Cerebellar cortex (tissue), 1 donor: ENCODE measurements at places on chromosomes 3 and 15.

DNA sequence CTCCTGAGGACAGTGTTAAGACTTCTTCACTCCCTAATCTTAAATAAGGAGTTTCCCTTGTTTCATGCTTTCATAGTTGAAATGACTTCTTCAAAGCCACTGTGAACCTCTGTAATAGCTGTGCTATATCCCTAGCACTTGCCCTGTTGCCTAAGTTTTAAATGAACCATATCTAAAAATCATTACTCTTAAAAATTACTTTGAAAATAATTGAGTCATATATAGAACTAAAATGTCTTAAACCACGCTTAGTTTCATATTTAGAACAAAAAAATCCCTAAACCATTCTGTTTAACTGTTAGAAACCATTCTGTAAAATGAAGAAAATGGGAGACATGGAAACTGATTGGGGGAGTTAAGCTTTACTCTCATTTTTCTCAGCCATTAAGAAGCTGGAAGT is 29.8 kb downstream of the DNAJC19 start:
- no peak for DNase-seq

GRCh38 chr3:23629181-23629894 is 176.4 kb upstream of the UBE2E1 start:
- no peak for DNase-seq

DNA sequence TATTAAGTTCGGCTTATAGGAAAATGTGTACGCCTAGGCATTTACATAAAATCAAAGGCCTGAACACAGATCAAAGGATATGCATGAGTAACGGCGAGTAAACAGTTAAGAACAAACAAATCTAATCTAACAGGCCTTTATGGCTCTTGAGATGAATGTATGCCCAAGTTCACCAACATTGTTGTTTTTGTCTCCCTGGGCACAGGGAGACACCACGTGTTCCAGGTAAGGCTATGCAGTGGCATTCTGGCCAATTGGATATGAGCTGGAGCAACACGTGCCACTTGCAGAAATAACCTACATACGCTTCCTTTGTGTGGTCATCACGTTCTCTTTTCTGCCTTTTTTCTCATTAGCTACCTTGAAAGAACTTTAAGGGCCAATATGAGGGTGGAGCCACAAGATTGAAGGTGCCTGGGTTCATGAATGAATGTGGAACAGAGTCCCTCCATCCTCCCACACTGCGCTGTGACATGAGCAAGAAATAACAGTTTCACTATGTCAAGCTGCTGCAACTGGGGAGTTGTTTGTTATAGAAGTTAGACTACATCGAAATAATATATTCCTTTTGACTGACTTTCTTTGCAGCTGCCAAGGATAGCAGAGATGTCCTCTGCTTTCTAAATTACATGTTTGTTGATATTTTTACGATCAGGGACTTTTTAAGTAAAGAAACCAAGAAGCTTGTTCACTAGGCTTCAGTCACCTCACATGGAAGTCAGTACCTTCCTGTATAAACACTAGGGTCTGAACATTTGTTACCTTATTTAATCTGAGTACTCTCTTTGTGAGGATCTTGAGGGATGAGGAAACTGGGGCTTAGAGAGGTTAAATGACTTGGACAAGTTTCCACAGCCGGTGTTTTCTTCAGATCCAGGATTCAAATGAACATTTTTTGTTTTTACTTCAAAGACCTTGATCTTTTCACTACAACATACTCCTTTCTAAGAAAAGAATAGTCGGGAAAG is 427.5 kb upstream of the TBL1XR1 start:
- DNase-seq: no peak

DNA sequence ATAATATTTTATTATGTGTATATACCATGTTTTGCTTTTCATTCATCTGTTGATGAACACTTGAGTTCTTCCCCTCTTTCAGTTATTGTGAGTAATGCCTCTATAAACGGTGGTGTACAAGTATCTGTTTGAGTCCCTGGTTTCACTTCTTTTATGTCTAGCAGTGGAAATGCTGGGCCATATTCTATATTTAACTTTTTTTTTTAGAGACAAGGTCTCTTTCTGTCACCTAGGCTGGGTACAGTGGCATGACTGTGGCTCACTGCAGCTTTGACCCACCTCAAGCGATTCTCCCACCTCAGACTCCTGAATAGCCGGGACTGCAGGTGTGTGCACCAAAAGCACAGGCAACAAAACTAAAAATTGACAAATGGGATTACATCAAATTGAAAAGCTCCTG is 19.9 kb downstream of the GOLM2 start:
- no peak for DNase-seq

DNA sequence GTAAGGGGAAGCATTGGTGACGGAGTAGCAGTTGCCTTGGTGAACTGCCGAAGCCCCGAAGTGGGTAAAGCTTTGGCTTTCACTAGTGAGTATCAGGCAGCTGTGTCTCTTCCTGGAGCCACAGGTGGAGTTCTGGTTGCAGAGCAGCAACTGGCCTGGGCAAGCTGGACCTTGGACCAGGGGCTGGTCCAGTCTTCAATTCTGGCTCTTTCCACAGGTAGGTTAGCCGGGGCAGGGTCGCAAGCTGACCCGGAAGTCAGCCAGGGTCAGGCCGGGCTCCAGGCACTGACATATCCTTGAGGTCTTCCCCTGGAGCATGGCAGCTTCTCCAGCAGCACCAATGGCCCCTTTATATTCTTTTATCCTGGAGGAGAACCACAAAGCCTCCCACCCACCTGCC is 73.2 kb downstream of the TMEM44 start:
- DNase-seq: no peak

GRCh38 chr15:87828608-87829007 is 427.9 kb downstream of the NTRK3 start:
- DNase-seq: no peak

- no peak for DNase-seq
Measured at GRCh38 chr3:23113455-23114171, 89.5 kb upstream of the UBE2E2 start.

GRCh38 chr3:156575641-156576040 is 20.7 kb upstream of the SSR3 start:
- DNase-seq: no peak
